ENCODE measurements at places on chromosomes 2 and 18. TPM values are rescaled to one million over a fixed set of nuclear protein-coding genes. Genes with fewer than 3 reads are reported as not detected.

TDRD15 gene
- not detected for total RNA-seq

MROH2A gene
- total RNA-seq: not detected

CLHC1 gene
- total RNA-seq: 15.2 TPM

- no peak for DNase-seq
These were observed 17.4 kb upstream of the COL6A3 start for GRCh38 chr2:237431372-237431771.

GRCh38 chr18:75054046-75054445 is 154.9 kb downstream of the PTGR3 start:
- DNase-seq: no peak

GRCh38 chr2:229087267-229087666 is 183.8 kb downstream of the PID1 start:
- DNase-seq: no peak

DNA sequence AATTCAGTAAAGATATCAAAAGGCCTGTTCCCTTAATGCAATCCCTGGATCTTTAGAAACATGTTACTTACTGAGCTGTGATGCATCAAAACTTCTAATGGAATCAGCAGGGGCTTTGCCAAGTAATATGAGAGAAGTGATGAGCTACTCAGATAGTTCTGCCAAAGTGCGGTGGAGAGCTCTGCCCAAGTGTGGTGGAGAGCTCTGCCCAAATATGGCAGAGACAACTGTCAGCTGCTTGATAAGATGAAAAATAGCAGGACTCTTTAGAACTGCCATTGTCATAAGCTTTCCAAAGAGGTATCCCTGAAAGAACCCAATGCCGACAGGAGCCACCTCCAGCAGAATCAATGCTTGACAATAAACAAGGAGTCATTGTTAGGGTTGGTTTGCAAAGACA is 167.9 kb upstream of the SLC39A10 start:
- no peak for DNase-seq

GRCh38 chr2:162828545-162828944 is 10.0 kb downstream of the KCNH7 start:
- DNase-seq: no peak

GRCh38 chr2:105653302-105653701 is 91.4 kb upstream of the NCK2 start:
- DNase-seq: no peak

- no peak for DNase-seq
These were observed 127.0 kb downstream of the FAM168B start for GRCh38 chr2:130966149-130966774.

DNA sequence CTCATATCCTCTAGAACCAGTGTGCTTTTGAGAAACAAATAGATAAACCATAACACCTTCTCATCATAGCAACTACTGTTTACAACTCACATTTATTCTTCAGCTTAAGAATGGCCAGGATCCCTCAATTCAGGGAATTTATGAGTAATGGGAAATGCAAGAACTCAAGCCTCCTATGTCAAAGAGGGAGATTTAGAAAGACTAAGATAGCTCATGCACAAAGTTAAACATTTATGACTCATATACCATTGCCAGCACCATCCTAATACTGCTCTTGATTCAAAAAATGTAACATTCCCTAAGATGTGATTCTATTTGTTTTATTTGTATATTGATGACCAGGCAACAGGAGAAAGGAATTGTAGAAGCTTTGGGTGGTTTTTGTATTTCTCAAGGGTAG is 172.8 kb downstream of the CYP26B1 start:
- no peak for DNase-seq

- DNase-seq: peak; percentile 54
These were observed 10.2 kb downstream of the ALPG start for GRCh38 chr2:232416521-232417470.

- DNase-seq: no peak
These were observed 3.9 kb downstream of the WNT10A start for GRCh38 chr2:218884519-218884918.

DNA sequence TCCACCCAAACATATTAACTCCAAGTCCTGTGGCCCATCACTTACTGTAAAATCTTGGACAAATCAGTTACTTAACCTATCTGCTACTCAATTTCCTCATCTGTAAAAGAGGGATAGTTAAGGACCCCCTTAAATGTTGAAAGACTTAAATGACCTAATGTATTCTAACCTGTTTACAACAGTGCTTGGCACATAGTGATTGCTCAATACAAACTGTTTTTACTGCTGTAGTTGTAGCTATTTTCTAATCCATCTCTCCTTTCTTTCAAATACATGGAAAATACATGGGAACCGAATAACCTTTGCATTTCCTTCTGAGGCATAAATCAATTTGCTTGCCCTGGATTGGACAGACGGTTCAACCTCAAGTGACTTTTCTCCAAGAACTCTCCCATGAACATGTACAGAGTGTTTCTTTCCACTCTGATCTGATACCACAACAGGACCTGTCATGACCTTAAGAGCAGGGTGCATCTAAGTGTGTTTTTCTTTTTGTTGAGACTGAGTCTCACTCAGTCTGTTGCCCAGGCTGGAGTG is 2.7 kb downstream of the LNPK start:
- no peak for DNase-seq

All from sigmoid colon (tissue), 7 donors.